ENCODE measurements at places on chromosomes 6 and 20. TPM values are rescaled to one million over a fixed set of nuclear protein-coding genes. Genes with fewer than 3 reads are reported as not detected.

TSHZ2 gene
- total RNA-seq, result 15.5 TPM

DNA sequence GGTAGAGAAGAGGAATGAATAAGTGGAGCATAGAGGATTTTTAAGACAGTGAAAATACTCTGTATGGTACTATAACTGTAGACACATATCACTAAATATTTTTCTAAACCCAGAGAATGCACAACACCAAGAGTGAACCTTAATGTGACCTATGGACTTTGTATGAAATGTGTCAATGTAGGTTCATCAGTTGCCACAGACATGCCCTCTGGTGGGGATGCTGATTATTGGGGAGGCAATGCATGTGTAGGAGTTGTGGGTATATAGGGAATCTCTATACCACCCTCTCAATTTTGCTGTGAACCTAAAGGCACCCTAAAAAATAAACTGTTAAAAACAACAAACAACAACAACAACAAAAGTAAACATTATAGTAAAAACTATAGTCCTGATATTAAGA, 293.7 kb downstream of the RNF144B start:
- no peak for DNase-seq

- DNase-seq, result no peak
Measured at GRCh38 chr6:97394160-97394748, 111.2 kb upstream of the MMS22L start.

CDH22 gene
- total RNA-seq, result 1.6 TPM

SEL1L2 gene
- not detected for total RNA-seq

DNA sequence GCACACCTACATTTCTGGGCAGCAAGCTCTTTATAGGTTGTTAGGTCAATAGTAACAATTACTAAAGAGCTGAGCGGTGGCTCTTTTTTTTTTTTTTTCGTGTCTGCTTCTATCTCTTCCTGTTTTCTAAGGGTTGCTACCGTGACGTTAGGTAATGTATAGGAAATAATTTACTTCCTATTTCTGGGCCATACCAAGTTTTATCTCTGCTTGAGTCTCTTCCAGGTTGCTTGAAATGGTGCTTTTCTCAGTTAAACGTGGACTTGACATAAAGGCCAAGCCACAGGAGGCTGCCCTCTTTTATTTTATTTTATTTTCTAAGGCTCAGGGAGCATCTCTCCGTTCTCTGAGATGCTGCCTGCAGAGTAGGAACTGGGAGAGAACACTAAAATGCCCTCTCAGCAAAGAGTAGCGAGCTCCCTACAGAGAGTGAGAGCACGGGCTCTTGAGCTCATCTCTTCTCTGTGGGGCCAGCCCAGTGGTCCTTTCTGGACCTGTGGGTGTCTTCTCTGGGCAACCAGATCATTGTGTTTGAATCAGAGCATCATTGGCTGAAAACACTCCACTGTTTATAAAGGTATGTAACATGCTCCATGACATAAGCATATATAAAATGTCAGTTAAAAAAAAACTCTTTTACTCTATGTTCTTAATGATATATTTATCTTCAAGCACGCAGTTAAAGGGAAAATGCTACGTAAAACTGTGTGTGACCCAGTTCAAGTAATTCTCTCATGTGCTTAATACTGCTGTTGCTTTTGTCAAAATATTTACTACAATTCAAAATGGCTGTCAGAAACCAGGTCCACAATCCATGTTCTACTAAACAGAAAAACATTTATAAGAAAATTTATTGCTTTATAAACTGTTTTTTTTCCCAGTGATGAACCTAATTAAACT, at the start of gene ZNF831:
Gene ZNF831 (plus strand): TSS at position 191 of the 900 bp plus-strand sequence. CDS start 27,199 bp downstream, outside the sequence.
- no peak for DNase-seq

PRSS16 gene
- total RNA-seq, result 11.2 TPM
